ENCODE measurements at places on chromosomes 4 and X.

DNA sequence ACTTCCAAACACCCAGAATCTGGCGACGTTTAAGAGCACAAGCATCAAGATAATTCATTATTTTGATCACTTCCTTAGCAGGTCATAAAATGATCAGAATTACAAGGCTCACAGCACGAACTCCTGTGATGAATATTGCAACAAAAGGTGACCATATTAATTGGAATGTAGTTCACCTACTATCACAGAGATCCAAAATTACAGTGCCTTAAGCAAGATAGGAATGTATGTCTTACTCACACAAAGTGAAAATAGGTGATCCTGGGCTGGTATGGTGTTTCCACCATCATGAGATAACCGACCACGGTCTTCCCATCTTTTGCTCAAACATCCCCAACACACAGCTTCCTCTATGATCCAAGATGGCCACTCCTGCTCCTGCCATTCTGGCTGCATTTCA is 131.2 kb downstream of the SCFD2 start:
- no peak for DNase-seq

- no peak for DNase-seq
These were observed 34.5 kb upstream of the TLL1 start for GRCh38 chr4:165838575-165838974.

DNA sequence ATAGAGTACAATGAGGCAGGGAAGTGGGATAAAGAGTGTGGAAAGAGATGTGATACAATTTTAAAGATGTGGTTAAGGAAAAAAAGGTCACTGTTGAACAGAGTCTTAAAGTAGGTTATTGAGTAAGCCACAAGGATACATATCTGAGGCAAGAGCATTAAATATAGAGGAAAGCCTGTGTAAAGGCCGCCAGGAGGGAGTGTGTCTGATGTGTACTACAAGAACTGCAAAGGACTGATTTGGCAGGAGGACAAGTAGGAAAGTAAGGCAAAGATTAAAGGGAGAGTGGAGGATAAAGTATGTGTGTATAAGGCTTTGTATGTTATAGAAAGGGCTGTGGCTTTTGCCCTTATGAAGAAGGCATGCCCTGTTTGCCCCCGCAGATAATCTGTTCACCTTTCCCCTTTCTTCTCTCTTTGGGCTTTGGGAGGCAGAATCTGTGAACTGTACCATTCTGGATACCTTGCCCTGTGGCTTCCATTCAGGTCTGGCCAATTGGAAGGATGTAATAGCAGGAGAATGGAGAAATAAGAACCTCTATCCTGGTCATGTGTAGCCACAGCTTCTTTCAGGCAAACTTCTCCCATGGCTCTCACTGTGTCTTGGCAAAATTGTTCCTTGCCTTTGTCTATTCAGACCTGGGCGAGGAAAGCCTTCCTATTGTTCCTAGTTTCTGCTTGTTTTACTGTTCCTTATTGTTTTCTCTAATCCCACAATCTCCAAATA is 68.9 kb upstream of the FAM47B start:
- DNase-seq: no peak

GRCh38 chr4:89001647-89002445 is 55.1 kb downstream of the FAM13A start:
- DNase-seq: no peak

DNA sequence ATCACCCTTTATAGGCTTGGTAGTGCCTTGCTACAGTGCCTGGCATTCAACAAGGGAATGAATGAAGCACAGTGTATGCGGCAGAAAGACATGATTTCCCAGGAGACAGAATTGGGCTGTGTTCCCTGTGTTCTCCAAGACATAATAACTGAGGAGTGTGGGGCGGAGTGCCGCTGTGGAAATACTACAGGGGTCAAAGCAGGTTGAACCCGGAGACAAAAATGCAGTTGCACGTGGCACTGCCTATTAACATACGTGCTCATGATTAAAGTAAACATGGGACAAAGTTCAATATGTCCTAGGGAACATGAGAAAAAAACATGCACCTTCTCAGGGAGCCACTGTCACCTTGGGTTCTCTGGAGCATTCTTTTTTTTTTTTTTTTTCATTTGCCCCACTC is 820.8 kb downstream of the RPA4 start:
- DNase-seq: no peak

GRCh38 chrX:118724775-118725174 is 2.6 kb upstream of the IL13RA1 start:
- no peak for DNase-seq

DNA sequence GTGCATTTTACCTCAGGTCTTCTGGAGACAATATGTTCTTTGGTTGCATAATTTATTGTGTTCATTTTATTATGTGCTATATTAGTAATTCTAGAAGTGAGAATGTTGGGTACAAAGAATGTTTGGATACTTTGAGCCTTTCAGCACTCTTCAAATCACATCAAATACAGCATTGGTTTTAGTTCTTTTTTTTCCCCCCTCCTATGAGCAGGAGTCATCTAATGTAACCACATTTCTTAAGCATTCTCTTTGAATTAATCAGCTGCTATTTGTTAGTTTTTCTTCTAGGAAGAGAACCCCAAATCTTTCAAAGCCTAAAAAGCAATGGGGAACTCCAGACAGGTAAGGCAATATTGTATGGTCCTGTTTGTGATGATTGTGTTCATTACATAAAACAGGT is 46.7 kb downstream of the ARL9 start:
- DNase-seq: no peak

DNA sequence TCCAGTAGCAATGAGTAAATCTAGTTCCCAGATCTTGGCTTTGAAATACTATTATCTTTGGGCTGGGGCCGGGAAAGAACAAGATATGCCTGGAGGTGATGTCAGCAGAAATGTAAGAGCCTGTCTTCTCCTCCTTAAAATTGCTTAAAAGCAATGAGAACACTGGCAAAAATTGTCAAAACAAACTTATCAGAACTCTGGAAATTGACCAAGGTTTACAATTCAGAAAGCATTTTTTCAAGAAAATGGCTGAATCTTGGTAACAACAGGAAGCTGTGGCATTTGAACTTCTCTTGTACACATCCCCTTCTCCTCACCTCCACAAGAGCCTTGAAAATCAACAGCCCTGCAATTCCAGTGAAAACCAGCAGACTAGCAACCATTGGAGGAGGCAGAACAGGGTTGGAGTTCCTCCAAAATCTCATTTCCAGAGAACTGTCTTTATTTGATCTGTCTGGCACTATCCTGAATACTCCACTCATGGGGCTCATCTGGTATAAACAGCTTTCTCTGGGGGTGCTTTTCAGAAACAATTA is 13.5 kb downstream of the TIMP1 start:
- no peak for DNase-seq

- DNase-seq: no peak
These were observed 137.1 kb downstream of the ARHGAP6 start for GRCh38 chrX:11528623-11529022.

GRCh38 chr4:52643785-52644244 is 15.3 kb downstream of the USP46 start:
- DNase-seq: no peak

GRCh38 chr4:139921429-139922184 is 232.4 kb downstream of the MAML3 start:
- no peak for DNase-seq

- DNase-seq: no peak
These were observed 39.8 kb downstream of the FAM193A start for GRCh38 chr4:2576290-2576689.

DNA sequence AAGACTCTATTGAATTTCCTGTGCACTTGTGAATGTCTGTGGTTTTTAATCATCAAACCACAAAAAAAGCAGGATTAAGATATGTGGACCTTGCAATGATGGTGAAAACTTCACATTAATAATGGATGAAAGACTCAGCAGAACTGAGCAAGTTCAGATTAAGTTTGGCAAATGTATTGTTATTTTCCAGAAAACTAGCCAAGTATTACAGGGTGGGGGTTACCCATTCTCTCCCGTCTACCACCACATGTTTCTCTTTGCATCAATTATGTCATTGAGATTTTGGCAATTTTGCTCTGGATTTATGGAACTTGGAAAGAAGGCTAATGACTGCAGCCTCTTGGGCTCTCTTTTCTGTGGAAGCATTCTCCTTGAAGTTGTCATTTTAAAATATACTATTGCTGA is 577.1 kb downstream of the ANKRD50 start:
- DNase-seq: no peak

DNA sequence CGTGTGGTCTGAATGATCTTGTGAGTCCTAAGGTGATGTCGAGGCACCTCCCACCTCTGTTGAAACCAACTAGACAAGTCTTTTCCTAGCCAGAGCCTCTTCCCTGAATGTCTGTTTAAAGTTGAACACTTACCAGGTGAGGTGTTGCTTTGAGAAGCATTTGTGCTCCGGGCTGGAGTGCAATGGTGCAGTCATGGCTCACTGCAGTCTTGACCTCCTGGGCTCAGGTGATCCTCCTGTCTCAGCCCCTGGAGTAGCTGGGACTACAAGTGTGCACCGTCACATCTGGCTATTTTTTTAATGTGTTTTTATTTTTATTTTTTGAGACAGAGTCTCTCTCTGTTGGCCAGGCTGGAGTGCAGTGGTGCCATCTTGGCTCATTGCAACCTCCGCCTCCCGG is 18.1 kb downstream of the RNF4 start:
- no peak for DNase-seq

GRCh38 chr4:77190053-77190452 is 33.0 kb downstream of the CCNG2 start:
- DNase-seq: no peak

DNA sequence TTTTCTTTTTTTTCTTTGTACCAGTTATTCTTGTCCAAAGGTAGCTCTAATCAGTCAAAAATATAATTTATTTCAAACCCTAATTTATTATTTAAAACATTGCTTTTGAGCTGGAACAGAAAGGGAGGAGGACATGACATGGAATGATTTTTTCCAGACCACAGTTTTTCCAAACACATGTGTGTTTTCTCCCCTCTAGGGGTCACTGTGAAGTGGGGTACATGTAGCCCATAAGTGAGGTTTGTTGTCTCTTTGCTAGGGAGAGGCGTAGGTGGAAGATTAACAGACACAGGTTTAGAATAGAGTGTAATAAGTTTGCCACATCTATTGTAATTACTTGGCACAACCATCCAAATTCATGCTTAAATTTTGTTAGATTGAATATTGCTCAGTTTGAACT is 83.0 kb downstream of the TNIP2 start:
- no peak for DNase-seq

GRCh38 chr4:139782926-139783522 is 117.4 kb downstream of the MGST2 start:
- DNase-seq: no peak

GRCh38 chrX:130079824-130080406 is 30.4 kb downstream of the ELF4 start:
- peak; percentile 34 for DNase-seq

- DNase-seq: no peak
These were observed 243.9 kb upstream of the VCX3A start for GRCh38 chrX:6778544-6779503.
